Stimulated activated CD4-positive, alpha-beta T cell treated with anti-CD3 and anti-CD28 coated beads, Interleukin-12 subunit alpha, Interleukin-12 subunit beta, amount 100 ng/mL, for 48 hours (primary cell): ENCODE measurements at places on chromosomes 12 and 14.

DNA sequence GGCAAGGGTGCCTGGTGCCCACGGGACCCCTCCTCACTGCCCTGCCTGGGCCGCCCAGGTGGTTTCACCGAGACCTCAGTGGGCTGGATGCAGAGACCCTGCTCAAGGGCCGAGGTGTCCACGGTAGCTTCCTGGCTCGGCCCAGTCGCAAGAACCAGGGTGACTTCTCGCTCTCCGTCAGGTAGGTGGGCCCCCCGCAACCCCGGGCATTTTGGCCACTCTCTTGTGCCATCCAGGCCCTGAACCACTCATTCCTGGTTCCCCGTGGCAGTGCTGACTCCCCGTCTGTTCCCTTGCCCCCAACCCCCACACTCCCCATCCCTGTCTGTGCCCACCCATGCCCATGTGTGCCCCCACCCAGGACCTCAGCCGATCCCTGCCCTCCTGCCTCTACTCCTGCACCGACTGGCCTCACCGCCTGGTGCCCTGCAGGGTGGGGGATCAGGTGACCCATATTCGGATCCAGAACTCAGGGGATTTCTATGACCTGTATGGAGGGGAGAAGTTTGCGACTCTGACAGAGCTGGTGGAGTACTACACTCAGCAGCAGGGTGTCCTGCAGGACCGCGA lies 480 bp downstream of the PTPN6 start:
- DNase-seq, result no peak

GRCh38 chr14:51039252-51039651 lies 55.7 kb downstream of the TRIM9 start:
- no peak for DNase-seq

- no peak for DNase-seq
Observed at GRCh38 chr12:132148368-132149045, 4.2 kb downstream of the NOC4L start.

DNA sequence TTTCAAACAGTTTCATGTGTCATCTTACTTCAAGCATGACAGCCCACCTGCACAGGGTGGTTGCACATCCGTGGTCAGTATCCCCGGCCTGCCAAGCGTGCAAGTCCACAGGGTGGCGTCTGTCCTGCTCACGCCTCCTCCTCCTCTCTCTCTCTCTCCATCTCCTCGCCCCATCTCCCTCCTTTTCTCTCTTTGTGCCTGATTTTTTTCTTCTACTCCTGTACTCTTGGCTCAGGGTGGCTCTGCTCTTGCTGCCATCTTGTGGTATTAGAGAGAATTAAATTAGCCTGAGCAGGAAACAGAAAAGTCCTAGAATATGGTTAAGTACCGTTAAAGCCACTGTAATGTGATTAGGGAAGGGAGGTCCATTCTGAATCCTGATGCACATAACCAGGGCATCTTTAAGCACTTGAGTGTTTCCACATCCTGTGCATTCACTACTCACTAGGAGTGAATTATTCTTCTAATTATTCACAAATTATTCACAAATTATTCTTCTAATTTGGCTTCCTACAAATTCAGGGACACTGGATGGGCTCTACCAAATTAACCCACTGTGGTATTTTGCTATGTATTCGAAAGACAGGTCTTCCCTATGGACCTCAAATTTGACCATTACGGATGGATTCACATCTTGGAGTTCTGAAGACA lies 25.5 kb upstream of the DTX1 start:
- DNase-seq, result no peak

- DNase-seq, result no peak
Observed at GRCh38 chr12:12399161-12399560, 42.3 kb downstream of the BORCS5 start.

DNA sequence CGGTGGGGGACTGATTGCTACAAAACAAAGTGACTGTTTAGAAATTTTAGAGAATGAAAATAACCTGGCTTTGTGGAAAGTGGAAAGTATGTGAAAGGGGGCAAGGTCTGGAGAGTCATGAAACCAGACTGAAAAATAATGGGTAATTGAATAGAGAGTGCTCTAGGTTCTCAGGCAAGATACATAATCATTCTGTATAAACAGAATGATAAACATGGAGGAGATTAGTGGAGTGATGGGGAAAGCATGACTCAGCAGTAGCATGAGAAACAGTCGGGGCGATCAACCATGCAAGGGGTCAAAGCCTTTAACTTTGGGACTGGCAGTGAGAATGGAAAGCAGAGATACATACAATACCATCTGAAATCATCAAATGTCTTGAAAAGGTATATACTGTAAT lies 332.5 kb downstream of the CCER1 start:
- no peak for DNase-seq

DNA sequence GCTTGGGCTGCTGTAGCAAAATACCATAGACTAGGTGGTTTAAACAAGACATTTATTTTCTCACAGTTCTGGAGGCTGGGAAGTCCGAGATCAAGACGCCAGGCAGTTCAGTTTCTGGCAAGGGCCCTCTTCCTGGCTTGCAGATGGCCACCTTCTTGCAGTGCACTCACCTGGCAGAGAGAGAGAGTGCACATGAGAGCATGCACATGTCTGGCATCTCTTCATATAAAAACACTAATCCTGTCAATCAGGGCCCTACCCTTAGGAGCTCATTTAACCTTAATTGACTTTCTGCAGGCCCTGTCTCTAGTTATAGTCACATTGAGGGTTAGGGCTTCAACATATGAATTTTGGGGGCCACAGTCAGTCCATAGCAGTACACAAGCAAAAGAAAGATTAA lies 12.4 kb upstream of the EVL start:
- DNase-seq, result no peak

DNA sequence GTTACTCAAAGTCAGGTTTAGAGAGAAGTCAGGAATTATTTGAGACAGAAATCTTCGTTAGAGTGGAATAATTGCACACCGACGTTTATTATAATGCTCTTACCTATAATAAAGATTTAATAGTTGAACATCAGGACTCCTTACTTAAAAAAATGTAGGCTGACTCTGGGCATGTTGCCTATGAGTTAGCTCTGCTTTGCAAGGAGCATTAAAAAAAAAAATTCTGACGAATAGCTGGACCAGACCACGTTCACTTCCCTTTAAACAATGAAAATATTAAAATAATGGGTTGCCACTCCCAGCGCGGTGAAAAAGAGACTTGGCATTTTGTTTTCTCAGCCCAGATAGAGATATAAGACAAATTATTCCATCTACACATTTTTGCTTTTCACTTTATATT lies 574 bp upstream of the FANCM start:
- no peak for DNase-seq

GRCh38 chr14:58584383-58584782 lies 53.4 kb upstream of the DACT1 start:
- no peak for DNase-seq

GRCh38 chr12:41924111-41924510 lies 220.6 kb downstream of the GXYLT1 start:
- DNase-seq, result no peak

GRCh38 chr14:74952697-74953484 lies 2.5 kb downstream of the PGF start:
- no peak for DNase-seq

- DNase-seq, result no peak
Observed at GRCh38 chr14:92564344-92565039, 50.9 kb downstream of the RIN3 start.

DNA sequence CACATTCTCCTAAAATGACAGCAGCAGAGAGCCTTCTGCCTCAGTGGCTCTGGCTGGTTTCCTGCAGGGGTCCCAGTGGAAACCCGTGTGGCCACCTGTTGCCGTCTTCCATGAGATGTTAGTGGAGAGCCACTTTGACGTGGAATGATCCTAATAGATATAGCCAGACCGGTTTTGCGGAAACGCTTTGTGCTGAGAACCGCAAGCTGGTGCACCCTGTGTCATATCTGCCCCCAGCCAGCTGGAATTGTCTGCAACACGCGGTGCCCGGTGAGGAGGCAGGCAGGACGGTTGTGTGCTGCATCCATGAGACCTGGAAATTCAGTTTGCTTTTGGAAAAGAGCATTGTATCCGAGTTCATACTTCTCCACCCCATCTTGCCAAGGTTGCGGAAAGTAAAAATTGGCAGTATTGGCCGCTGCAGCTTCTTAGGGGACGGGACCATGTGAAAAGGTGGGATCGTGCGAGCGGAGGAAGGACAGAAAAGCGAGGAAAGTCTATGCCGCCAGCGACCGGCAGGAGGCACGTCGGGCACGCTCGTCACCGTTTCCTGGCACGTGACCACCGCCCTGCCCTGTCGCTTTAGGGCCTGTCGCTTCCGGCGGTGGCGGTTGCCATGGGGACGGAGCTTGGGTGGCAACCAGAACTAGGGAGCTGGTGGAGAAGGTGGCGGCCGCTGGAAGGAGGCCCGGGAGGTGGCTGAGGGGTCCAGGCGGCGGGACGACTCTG lies at the start of gene CFAP251:
CFAP251 (plus strand) TSS at position 643 of the 729 bp plus-strand sequence. CDS start 2,714 bp downstream, outside the sequence.
- DNase-seq, result peak; percentile 94

- no peak for DNase-seq
Observed at GRCh38 chr12:19151298-19151697, 21.8 kb downstream of the PLEKHA5 start.

DNA sequence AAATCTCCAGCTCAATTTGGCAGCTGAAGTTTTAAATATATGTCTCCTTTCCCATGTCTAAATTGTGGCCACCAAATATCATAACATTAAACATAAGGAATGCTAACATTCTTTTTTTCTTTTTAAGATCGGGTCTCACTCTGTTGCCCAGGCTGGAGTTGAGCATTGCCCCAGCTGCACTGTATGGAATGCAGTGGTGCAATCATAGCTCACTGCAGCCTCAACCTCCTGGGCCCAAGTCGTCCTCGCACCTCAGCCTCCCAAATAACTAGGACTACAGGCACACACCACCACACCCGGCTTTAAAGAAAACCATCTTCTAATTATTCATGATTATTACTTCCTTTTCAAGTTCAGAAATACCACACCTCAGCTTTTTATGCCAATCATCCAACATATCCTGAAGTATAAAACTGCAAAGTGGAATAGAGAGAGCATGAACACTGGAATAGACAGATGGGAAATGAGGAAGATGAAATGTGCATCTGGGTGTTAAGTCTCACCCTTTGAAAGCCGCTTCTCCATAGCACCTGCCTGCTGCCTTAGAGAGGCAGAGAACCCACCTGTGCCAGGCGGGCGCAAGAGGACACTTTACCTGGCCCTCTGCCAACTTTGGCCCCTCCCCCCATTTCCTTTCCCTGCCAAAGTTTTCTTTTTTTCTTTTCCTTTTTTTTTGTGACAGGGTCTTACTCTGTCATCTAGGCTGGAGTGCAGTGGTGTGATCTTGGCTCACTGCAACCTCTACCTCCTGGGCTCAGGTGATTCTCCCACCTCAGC lies 2.8 kb upstream of the EML1 start:
- no peak for DNase-seq

- DNase-seq, result peak; percentile 77
Observed at GRCh38 chr12:123364532-123365024, at the start of gene SBNO1. TSS of gene SBNO1 (minus strand) at chr12:123364847. CDS start at chr12:123350441, 14,406 bp downstream.

DNA sequence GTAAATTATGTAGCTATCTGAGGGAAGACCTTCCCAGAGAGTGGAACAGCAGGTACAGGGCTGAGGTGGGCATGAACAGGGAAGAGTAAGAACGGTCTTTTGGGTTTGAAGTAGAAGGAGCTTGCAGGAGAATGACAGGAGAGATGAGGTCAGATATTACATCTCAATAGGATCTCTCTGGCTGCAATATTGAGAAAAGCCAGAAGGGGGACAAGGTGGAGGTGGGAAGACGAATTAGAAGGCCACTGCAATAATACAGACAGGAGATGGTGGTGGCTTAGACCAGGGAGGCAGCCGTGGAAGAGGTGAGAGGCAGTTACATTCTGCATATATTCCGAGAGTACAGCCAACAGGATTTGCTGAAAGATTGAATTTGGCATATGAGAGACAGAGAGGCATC lies 310.2 kb downstream of the APAF1 start:
- DNase-seq, result no peak

DNA sequence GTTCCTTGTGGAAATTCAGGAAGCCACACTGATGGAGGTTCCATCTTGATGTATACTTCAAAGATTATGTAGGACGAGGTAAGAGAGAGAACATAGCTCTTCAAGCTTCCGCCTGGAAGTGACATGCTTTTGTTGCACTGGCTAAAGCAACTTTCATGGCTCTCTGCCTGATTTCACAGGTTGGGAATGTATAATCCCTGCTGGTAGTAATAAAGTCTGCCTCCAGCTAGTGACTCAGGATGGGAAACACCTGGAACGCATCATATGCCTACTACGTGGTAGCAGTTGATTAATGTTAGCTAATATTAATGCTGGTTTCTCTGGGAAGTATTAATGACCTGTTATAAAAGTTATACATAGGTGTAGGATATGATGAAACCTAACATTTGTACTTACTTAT lies 71.1 kb downstream of the PELI2 start:
- no peak for DNase-seq

DNA sequence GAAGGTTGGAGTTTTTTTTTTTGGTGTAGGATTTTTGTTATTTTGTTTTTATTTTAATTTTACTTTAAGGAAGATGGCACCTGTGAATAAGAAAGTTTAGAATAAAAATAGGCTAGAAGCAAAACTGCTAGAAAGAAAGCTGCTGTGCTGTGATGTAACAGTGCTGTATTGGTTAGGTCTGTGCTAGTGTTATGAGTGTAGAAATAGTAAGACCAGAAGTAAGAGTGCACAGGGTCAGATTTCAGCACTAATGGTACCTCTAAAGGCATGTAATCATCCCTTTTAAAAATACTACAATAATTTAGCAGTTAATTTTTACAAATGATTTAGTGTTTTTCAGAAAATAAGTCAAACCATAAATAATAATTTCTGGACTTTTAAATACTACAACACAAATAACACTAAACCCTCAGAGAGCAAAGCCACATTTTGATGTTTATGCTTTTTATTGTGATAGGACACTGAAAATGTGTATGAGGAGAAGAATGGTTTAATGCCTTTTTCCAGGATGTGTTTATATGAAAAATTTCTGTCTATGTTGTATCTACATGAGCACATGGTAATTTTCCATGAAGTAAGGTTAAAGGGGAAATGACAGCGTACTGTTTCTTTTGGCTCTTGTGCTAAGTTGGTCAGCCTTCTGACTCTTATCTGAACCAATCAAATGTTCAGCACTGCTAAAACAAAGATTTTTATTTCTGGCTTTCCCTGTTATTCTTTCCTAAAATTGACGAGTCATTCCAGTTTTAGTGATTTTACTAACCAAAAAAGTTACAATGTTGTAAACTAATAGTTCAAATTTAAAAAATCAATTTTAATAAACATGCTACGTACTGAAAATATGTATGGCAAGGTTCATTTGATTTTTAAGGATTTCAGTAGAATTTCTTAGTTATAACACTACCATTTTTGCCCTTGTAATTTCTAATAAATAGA lies 96.1 kb downstream of the PPHLN1 start:
- no peak for DNase-seq
